Stimulated activated CD8-positive, alpha-beta memory T cell treated with anti-CD3 and anti-CD28 coated beads, Interleukin-4, amount 100 ng/mL, for 1 hour (primary cell): ENCODE measurements at places on chromosomes 12 and 14.

DNA sequence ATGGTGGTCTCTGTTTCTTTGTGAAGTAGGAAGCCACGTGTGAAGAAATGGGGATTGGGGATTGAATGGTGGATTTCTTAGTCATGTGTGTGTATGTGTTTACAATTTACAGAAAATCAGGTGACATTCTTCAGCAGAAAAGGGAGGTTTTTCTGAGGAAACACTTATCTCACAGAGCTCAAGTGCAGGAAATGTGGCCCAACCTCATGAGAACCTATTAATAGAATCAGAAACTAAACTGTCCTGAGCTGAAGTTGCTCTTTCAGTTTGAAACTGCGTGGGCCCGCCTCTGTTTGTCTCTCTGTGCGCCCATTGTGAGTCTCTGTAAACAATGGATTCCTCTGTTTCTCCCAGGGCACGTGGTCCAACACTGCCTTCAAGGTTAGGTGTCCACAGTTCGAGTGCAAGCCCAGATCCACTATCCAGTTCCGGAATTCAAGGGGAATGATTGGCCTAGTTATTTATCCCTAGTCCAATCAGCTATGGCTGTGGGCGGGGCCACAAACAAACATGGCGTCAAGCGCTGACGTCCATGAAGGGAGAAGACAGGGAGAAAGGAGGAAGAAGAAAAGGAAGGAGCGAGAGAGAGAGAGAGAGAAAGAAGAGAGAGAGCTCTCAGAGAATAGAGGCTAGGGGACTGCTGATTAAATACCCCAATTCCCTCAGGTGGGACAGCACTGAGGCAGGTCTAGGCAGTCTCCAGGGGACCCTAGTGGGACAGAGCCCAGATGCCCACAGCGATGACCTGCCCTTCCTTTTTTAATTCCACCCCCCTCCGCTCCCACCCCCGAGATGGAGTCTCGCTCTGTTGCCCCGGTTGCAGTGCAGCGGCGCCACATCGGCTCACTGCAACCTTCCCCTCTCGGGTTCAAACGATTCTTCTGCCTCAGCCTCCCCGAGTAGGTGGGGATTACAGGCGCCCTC lies 31.4 kb upstream of the C12orf76 start:
- peak; percentile 17 for DNase-seq

- DNase-seq = no peak
These were observed 4.9 kb downstream of the ETV6 start for GRCh38 chr12:11654338-11654737.

- DNase-seq = no peak
These were observed 118.0 kb upstream of the G2E3 start for GRCh38 chr14:30440961-30441360.

GRCh38 chr12:79691511-79692248 lies 916 bp upstream of the PAWR start:
- DNase-seq = no peak

GRCh38 chr12:2833810-2834209 lies 1.0 kb downstream of the NRIP2 start:
- no peak for DNase-seq

DNA sequence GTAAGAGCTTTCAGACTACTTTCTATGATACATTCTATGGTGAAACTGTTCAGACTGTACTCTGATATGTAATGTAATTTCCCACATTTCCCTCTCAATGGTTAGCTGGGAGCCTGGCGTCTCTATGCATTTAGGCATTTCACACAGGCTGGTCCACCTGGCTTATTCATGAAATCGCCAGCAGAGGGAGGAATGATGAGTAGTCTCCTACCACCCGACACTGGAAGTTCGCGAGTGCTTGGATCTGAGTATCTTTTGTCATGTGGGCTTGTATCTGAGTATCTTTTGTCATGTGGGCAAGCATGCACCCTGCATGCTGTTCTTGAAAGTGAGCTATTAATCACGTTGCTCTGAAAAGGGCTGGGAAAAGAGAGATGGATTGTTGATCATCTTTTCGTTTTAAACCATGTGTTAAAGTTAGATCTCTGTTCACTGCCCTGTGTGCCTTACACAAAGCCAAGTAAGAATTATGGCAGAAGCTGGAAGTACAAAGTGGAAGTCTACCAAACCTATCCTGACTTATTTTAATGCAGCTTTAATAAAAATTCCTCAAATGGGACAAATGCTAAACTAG lies 235.0 kb downstream of the ATP23 start:
- DNase-seq = no peak

DNA sequence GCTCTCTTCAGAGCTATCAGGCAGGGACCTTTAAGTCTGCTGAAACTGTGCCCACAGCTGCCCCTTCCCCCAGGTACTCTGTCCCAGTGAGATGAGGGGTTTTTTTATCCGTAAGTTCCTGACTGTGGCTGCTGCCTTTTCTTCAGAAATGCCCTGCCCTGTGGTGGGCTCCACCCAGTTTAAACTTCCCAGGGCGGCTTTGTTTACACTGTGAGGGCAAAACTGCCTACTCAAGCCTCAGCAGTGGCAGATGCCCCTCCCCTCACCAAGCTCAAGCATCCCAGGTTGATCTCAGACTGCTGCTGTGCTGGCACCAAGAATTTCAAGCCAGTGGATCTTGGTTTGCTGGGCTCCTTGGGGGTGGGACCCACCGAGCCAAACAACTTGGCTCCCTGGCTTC lies 46.9 kb upstream of the SLC16A7 start:
- peak; percentile 1 for DNase-seq

DNA sequence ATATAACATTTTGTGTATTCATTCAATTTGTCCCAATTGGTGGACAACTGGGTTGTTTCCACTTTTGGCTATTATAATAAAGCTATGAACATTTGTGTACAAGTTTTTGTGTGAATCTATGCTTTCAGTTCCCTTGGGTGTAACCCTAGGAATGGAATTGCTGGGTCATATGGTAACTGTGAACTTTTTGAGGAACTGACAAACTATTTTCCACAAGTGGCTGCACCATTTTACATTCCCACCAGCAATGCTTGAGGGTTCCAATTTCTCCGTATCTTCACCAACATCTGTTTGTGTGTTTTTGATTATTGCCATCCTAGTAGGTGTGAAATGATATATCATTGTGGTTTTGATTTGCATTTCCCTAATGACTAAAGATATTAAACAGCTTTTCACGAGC lies 13.0 kb downstream of the LPCAT3 start:
- no peak for DNase-seq

GRCh38 chr14:85474431-85474830 lies 55.5 kb upstream of the FLRT2 start:
- no peak for DNase-seq

DNA sequence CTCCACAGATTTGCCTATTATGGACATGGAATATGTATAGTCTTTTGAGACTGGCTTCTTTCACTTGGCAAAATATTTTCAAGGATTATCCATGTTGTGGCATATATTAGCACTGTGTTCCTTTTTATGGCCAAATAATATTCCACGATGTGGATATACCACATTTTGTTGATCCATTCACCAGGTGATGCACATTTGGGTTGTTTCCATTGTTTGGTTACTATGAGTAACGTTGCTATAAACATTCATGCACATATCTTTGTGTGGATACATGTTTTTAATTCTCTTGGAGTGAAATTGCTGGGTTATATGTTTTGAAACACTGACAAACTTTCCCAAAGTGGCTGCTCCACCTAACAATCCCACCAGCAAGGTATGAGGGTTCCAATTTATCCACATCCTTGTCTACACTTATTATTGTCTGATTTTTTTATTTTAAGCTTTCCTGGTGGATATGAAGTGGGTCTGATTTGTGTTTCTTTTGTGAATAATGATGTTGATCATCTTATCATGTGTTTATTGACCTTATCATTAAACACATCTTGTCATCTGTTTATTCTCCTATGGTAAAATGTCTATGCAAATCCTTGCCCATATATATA lies 116.2 kb upstream of the FRMD6 start:
- DNase-seq = no peak

GRCh38 chr12:107488666-107489065 lies 196.9 kb upstream of the PWP1 start:
- DNase-seq = no peak
